NCI-H774 (cell line): ENCODE measurements at places on chromosomes 16 and 17.

GRCh38 chr17:39009581-39010001 is 42.4 kb upstream of the FBXO47 start:
- no peak for DNase-seq

DNA sequence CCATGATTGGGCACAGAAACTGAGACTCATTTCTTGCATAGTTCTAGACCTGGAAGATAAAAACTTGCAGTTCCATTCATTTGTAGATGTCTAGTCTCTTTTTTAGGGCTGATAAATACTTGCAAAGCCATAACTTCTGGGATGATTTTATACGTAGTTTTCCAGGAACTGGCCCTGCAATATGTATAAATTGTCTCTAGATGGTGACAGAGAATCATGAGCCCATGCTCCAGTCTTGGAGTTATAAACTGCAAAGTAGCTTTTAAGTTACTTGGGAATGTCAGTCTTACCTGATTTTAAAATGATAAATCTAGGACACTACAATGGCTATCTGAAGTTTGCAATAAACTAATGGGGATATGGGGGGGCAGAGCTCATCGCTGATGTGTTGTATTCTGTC is 3.0 kb upstream of the ADAMTS18 start:
- no peak for DNase-seq

GRCh38 chr16:24002619-24003018 is 166.8 kb downstream of the PRKCB start:
- no peak for DNase-seq

DNA sequence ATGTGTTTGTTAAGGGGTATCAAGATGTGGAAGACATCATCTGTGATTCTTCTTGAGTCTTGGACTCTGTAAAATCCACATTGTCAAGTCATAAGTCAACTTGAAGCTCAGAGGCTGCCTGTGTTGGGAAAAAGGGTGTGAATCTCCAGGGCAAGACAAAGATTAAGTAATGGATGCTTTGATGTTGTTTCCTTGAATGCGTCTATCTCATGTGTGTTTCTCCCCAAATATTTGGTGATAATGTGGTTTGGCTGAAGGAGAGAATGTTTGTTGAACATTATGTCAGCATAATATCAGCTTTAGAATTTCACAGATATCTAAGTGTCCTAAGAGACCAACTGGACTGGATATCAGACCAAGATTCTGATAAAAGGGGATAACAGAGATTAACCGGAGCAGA is 24.1 kb upstream of the KCNJ16 start:
- no peak for DNase-seq

GRCh38 chr16:67546761-67547422 is 15.4 kb upstream of the CTCF start:
- no peak for DNase-seq
